Left cardiac atrium (tissue), 4 donors: ENCODE measurements at places on chromosomes 6 and 20. TPM values are rescaled to one million over a fixed set of nuclear protein-coding genes. Genes with fewer than 3 reads are reported as not detected.

The OR2H2 gene
- not detected for total RNA-seq

The RAB32 gene
- 16.0 TPM for total RNA-seq

GRCh38 chr6:5315881-5316280 is 54.6 kb downstream of the FARS2 start:
- DNase-seq, result no peak

The MDFI gene
- 9.2 TPM for total RNA-seq

DNA sequence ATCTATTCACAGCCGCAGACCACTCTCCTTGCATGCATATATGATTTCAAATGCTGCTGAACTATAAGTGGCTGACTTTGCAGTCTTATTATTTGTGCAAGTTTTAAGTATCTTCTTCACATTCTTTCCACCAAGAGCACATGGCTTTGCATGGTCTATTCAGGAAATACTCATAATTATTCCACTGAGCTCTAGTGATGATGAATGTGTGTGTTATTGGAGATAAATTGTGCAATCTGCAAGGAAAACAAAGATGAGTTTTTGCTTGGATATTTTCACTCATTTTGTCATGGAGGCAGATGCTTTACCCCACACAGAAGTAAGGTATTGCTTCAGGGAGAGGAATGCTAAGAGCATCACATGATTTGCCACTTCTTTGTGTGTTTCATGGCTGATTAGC is 764.6 kb downstream of the TBC1D32 start:
- no peak for DNase-seq

DNA sequence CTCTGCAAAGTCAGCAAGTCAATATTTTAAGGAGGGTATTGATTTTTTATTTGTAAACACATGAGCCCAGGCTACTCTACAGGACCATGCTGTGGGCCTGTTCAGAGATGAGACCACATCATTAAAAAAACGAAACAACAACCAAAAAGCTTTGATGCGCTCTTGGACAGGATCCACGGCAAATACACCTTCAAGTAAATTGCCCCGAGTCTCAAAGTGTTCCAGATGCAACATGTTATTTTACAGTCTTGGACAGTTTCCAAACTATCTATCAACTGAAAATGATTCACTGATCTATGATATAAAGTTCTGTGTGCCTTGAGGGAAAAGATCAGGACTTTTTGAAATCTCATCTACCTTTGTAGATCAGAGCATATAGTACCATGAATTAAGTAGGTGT is 25.8 kb upstream of the CARMIL1 start:
- no peak for DNase-seq

DNA sequence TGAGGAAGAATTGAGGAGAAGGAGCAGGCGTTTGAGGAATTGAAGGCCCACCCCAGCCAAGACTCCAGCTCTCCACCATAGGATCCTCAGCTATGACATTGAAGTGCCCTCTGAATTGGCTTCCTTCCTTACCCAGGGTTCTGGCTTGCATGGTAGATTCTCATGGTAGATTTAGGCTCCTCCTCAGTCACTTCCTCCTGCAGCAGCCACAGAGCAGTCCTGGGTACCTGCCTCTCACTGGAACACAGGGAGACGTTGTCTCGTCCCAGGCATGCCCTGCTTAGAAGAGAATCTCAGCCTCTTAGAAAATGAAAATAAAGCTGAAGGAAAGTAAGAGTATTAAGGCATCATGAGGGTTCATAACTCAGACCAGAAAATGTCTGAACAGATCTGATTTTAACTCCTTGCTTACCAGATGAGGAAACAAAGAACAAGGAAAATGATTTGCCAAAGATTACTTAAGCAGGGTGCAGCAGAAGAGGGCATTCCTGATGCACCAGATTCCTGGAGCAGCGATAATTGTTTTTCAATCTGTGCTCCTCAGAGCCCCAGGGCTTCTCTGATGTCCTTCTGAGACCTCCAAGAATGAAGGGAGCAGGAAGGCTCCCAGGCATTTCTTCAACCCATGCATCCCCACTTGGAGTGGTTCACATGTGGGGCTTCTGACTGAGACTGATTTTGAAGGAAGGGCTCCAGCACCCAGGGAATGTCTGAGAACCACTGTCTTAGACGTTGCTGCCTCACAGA is 219.8 kb downstream of the HIVEP2 start:
- DNase-seq, result no peak

- no peak for DNase-seq
These were observed 97.1 kb downstream of the ZFAND3 start for GRCh38 chr6:37916675-37917074.

The ELOVL2 gene
- 1.2 TPM for total RNA-seq

The MAP1LC3A gene
- 76.7 TPM for total RNA-seq

GRCh38 chr20:13749811-13750210 is 34.9 kb downstream of the ESF1 start:
- DNase-seq, result no peak

The DEFB124 gene
- 0.44 TPM for total RNA-seq

The ISM1 gene
- total RNA-seq, result 1.7 TPM

The PRL gene
- total RNA-seq, result not detected

- no peak for DNase-seq
These were observed 139.1 kb downstream of the ZDHHC14 start for GRCh38 chr6:157520117-157520406.

DNA sequence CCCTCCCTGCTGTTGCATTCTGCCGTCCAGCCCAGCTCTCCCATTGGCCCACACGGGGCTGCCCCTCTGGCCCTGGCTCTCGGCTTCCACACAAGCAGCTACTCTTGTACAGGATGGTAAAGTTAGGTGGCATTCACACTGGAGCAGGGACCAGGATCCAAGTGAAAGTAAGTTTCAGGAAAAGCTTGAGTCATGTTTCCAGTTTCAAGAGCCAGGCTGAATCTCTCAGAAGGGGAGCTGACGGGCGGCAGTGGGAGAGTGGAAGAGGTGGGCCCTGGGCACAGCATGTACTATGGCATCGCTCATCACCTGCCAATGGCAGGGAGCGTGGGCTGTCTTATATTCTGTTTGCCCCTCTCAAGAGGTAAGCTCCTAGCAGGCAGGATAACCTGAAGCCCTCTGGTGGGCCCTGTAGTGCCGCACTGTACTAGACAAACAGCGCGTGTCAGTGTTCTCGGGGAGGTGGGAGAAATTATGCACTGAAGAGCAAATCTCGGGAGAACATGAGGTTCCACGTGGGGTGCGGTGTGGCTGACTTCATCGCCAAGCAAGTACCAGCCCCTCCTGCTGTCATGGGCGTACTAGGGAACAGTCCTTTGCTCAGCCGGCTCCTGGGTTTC is 241.5 kb downstream of the NRN1 start:
- peak; percentile 45 for DNase-seq

DNA sequence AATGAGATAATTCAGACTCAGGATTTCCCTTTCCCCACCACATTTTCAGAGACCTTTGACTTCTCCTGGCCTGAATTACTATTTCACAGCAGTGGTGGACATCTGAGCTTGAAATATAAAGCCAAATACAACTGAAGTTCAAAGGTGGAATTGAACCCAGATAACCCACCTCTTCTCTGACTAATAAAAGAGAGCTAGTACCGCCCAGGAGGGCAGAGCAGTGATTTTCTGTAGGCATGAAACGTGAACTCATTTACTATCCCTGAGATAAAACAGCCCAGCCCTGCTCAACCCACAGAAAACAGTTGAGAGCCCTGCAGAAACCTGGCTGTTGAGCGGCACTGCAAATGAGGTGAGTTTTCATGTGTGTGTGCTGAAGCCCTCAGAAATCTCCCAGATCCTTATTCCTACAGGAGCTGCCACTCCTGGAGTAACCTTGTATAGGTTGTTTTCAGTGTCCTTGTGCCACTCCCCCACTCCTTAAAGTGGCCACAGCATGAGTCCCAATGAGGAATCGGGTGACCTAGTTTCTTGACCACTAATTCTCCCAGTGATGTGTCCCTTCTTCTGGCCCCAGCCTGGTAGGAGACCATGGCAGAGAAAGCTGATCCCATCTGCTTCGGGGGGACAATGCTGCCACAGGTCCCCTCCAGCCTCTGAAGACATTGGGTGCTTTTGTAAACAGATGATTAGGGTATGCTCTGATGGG is 99.2 kb downstream of the NOL4L start:
- DNase-seq, result no peak

The FUT9 gene
- not detected for total RNA-seq

The DOK5 gene
- 14.3 TPM for total RNA-seq

The SIM1 gene
- total RNA-seq, result not detected

- DNase-seq, result peak; percentile 27
These were observed 43.3 kb downstream of the PPARD start for GRCh38 chr6:35385457-35386202.

DNA sequence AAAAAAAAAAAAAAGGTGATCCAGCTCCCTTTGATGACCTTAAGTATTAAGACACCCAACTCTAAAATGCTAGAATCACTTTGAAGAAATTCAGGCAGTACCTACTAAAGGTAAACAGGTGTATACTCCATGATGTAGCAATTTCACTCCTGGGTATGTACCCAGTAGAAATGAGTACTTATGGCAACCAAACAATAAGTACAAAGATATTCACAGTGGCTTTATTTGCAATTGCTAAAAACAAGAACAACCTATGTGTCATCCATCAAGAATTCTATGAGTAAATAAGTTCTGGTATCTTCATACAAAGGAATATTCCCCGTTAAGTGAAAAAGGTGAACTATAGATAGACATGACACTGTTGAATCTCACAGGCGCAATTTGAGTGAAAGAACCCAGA is 29.4 kb downstream of the MDGA1 start:
- no peak for DNase-seq

GRCh38 chr6:14200047-14200446 is 82.5 kb downstream of the CD83 start:
- DNase-seq, result no peak

The MTFR2 gene
- total RNA-seq, result 0.31 TPM

The DUSP15 gene
- total RNA-seq, result 4.2 TPM

DNA sequence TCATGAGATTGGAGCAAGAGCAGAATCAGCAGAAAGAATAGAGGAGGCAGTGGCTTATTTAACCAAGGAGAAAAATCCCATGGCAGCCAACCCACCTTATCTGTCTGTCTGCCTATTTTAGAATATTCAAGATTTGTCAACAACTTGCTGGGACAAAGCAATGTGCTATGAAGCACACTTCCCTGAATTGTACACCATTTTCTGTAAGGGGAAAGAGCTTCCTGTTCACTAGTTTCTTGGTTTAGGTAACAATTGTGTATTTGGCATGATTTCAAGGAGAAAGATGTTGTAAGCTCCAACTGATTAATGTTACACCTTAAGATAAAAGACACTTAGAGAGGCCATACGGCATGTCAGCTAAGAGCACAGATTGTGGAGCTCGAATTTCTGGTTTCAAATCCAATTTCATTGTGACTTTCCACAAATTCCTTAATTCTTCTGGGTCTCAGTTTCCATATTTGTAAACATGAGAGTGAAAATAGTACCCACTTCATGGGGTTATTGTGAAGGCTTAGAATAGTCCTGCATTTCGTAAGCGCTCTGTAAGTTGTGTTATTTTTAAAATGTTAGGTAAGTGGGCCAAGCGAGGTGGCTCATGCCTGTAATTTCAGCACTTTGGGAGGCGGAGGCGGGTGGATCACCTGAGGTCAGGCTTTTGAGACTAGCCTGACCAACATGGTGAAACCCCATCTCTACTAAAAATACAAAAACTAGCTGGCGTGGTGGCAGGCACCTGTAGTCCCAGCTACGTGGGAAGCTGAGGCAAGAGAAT is 4.8 kb upstream of the MUC22 start:
- no peak for DNase-seq

The KIF25 gene
- total RNA-seq, result 0.44 TPM

GRCh38 chr6:138514860-138515540 is 15.7 kb upstream of the NHSL1 start:
- no peak for DNase-seq

The ARMH2 gene
- not detected for total RNA-seq

The PPP1R3G gene
- total RNA-seq, result 10.7 TPM

DNA sequence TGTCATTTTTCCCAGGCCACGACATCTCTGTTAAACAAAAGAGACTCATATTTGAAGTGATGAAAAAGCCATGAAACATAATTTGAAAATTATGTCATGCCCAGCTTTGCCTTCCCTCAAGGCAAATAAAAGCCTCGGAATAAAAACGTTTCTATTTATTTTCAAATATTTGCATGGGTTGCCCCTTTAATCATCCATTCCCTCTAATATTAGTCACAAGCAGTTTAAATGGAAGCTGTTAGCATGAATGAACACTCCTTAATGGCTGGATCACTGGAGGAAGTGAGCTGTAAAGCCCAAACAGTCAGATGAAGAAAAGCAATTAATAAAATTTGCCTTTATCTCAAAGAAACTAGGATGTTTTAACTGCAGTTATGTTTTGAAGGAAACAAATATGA is 69.3 kb upstream of the STMND1 start:
- DNase-seq, result no peak

DNA sequence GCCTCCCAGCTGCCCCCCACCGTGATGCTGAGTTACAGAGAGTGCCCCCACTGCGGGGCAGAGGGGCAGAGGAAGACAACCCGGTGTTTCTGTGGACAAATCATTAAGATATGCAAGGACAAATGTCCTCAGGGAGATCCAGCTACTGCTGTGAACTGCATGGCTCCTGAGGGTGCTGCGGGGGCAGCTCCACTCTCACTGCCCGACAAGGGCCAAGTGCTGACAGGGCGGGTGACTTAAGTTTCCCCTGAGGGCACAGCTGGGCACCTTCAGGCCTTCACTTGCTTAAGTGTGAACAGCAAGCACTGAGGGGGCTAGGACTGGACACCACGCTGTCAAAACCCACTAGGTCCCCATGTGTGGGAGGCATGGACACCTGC is 26.2 kb upstream of the TCFL5 start:
- no peak for DNase-seq

The OLIG3 gene
- total RNA-seq, result not detected

- DNase-seq, result no peak
These were observed 154.3 kb upstream of the DTNBP1 start for GRCh38 chr6:15817100-15817499.

- DNase-seq, result no peak
These were observed 33.5 kb downstream of the FAM8A1 start for GRCh38 chr6:17633465-17634188.

DNA sequence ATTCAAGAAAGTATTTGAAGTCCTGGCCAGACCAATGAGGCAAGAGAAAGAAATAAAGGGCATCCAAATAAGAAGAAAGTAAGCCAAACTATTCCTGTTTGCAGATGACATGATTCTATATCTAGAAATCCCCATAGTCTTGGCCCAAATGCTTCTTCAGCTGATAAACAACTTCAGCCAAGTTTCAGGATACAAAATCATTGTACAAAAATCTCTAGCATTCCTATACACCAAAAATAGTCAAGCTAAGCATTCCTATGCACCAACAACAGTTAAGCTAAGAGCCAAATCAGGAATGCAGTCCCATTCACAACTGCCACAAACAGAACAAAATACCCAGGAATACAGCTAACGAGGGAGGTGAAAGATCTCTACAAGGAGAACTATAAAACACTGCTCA is 60.1 kb upstream of the PHIP start:
- DNase-seq, result no peak

The FAXC gene
- not detected for total RNA-seq

The SCUBE3 gene
- 0.44 TPM for total RNA-seq

DNA sequence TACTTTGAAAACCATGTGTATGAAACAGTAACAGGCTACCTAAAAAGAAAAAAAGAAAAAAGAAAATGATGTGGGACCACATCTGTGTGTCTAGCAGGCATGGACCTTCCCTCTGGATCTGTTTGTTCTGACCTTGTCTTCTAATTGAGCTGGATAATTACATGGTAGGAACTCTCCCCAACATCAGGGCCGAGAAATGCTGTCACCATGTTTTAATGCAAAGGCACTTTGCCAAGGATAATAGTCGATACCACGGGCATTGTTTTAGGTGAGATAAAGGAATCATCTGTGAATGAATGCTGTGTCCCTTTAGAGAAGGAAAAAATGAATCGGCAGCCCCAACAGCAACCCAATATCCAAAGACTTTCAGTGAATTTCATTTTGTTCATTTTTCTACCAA is 149.1 kb downstream of the ZDHHC14 start:
- DNase-seq, result no peak

The VTA1 gene
- 27.4 TPM for total RNA-seq
